ENCODE measurements at places on chromosomes 2 and 18. TPM values are rescaled to one million over a fixed set of nuclear protein-coding genes. Genes with fewer than 3 reads are reported as not detected.

DNA sequence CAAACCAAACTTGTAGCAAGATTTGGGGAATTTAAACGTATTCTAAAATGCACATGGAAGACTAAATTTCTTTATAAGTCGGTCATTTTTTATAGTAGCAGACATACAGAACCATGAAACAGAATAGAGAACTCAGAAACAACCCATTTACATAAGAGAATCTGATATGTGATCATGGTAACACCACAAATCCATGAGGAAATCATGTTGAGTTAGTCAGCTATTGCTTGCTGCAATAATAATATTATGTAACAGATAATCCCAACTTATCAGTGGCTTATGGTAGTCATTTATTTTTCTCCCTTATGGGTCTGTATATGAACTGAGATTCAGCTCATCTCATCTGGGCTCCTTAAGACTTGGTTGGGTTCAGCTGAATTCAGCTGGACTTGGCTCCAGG, 103.4 kb upstream of the SERTAD2 start:
- DNase-seq, result no peak

GRCh38 chr2:145861940-145862339, 1342.0 kb upstream of the ZEB2 start:
- DNase-seq, result no peak

DNA sequence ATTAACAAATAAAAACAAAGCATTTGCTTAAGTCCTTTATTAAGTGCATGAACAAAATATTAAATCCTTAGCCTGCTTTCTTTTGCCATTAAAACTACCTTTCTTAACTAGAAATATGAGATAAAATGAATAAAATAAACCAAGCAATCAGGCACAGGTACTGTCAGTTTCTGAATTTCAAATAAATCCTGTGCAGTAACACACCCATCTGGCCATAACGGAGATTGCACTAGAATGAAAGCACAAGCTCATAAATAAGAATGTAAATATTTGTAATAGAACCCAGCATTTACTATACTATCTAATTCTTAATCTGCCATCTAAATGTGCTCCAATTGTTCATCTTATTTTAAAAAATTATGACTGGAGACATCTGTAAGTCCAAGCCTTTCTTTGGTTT, 31.9 kb downstream of the PRKRA start:
- DNase-seq, result no peak

GRCh38 chr2:109702250-109702985, 88.3 kb downstream of the SOWAHC start:
- DNase-seq, result no peak

- DNase-seq, result no peak
These were observed 32.8 kb upstream of the BIN1 start for GRCh38 chr2:127139766-127140165.

- no peak for DNase-seq
These were observed 93.6 kb downstream of the MTCL1 start for GRCh38 chr18:8799001-8799400.

C2orf15 gene
- polyA plus RNA-seq, result 12.6 TPM

LPIN2 gene
- polyA plus RNA-seq, result 38.0 TPM

TYW5 gene
- polyA plus RNA-seq, result 18.9 TPM

FOXI3 gene
- 0.17 TPM for polyA plus RNA-seq
